T-cell (primary cell): ENCODE measurements at places on chromosomes 6 and 20. TPM values are rescaled to one million over a fixed set of nuclear protein-coding genes. Genes with fewer than 3 reads are reported as not detected.

The RGL2 gene
- total RNA-seq: 72.0 TPM

The OOEP gene
- total RNA-seq: not detected

The SLC17A2 gene
- total RNA-seq: not detected

The PTK6 gene
- total RNA-seq: 0.47 TPM

The C20orf204 gene
- 6.3 TPM for total RNA-seq

The RAD21L1 gene
- 1.6 TPM for total RNA-seq

The TBXT gene
- total RNA-seq: not detected

The SMOC2 gene
- not detected for total RNA-seq

The BTN1A1 gene
- total RNA-seq: not detected

The PBOV1 gene
- total RNA-seq: not detected

The ATP6V1G2 gene
- 3.4 TPM for total RNA-seq

- H3K27me3 ChIP-seq: no peaks in the 10 kb centered on the region
- no peak overlapping the region for H3K27ac ChIP-seq
- H3K4me1 ChIP-seq: no peaks in the 10 kb centered on the region
- no peak for DNase-seq
Observed at GRCh38 chr20:14580418-14581074, 243.1 kb upstream of the FLRT3 start.

GRCh38 chr6:105364243-105364642 is 38.6 kb downstream of the PREP start:
- no peaks in the 10 kb centered on the region for H3K27me3 ChIP-seq
- H3K4me1 ChIP-seq: peaks cover 7% of the 10 kb centered on the region
- peaks cover 4% of the 10 kb centered on the region for H3K36me3 ChIP-seq
- H3K27ac ChIP-seq: no peak overlapping the region
- DNase-seq: no peak

DNA sequence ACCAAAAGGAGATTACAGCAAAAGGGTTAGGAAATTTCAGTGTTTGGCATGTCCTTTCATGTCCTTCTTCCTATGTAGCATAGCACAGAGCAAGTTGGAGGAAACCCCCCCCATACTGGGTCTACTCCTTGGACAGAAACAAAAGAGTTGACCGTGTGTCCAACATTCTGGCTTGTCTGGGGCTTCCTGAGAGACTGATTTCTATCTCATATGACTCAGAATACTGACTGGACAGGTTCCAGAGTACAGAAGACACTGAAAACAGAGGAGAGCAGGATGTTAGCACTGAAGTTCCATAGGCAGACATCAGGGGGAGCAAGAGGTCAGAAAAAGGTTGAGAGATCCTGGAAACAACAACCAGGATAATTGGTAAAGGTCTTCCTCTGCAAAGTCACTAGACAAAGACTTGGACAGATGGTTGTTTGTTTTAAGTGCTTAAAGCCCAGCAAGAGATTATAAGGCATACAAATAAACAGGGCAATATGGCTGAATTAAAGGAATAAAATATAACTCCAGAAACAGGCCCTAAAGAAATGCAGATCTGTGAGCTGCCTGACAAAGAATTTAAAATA is 48.4 kb downstream of the USP49 start:
- peak; percentile 40 for DNase-seq
- H3K27me3 ChIP-seq: no peaks in the 10 kb centered on the region
- no peak overlapping the region for H3K27ac ChIP-seq
- no peak overlapping the region for H3K4me3 ChIP-seq
- no peaks in the 10 kb centered on the region for H3K4me1 ChIP-seq

GRCh38 chr6:28371280-28371679 is 21.5 kb downstream of the ZKSCAN3 start:
- H3K4me3 ChIP-seq: no peak overlapping the region
- peaks cover 3% of the 10 kb centered on the region for H3K36me3 ChIP-seq
- no peaks in the 10 kb centered on the region for H3K27me3 ChIP-seq
- H3K4me1 ChIP-seq: no peaks in the 10 kb centered on the region

DNA sequence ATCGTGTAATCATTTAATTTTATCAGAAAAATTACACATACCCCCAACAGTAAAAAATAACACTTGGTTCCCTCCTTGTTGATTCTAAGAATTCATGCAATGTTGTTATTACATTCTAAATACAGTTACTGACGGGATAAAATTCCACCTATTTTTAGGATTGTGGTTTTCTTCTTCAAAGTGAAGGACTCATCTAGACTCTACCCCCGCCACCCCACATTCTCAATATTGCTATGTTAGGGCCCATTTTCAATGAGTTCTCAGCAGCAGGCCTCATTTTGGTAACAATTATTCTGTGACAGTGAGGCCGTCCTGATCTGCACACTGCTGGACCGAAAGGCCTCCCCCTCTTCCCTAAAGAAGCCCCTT is 43.5 kb downstream of the PREX1 start:
- H3K36me3 ChIP-seq: peaks cover 5% of the 10 kb centered on the region
- DNase-seq: no peak
- no peaks in the 10 kb centered on the region for H3K4me1 ChIP-seq
- no peaks in the 10 kb centered on the region for H3K27me3 ChIP-seq
- no peak overlapping the region for H3K4me3 ChIP-seq

- H3K36me3 ChIP-seq: no peaks in the 10 kb centered on the region
- no peak overlapping the region for H3K27ac ChIP-seq
- no peaks in the 10 kb centered on the region for H3K4me1 ChIP-seq
- no peak overlapping the region for H3K4me3 ChIP-seq
- no peak for DNase-seq
Observed at GRCh38 chr6:38001386-38001785, 181.9 kb downstream of the ZFAND3 start.

DNA sequence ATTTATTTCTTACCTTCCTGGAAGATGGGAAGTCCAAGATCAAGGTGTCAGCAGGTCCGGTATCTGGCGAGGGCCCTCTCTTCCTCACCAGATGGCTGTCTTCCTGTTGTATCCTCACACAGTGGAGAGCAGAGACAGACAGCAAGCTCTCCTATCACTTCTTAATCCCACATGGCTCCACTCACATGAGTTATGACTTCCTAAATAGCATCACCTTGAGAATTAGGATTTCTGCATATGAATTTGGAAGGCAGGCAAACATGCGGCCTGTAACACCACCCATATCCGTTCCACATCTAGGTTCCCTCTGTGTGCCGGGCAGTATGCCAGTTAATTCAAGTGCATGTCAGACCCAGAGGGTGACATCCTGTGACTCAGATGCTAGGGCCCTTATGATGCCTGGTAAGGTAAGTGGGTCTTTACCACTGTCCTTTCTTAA is 2.1 kb downstream of the RAET1E start:
- H3K4me1 ChIP-seq: no peaks in the 10 kb centered on the region
- H3K27ac ChIP-seq: no peak overlapping the region
- H3K27me3 ChIP-seq: peaks cover 15% of the 10 kb centered on the region
- DNase-seq: peak; percentile 12
- H3K4me3 ChIP-seq: no peak overlapping the region

- DNase-seq: no peak
- H3K36me3 ChIP-seq: no peaks in the 10 kb centered on the region
- no peak overlapping the region for H3K4me3 ChIP-seq
- no peak overlapping the region for H3K27ac ChIP-seq
Observed at GRCh38 chr6:45984347-45984746, 31.3 kb downstream of the CLIC5 start.

GRCh38 chr20:25294459-25295385 is 46.8 kb downstream of the PYGB start:
- no peak overlapping the region for H3K27ac ChIP-seq
- DNase-seq: peak; percentile 70
- H3K36me3 ChIP-seq: peaks cover 28% of the 10 kb centered on the region
- no peak overlapping the region for H3K4me3 ChIP-seq
- no peaks in the 10 kb centered on the region for H3K27me3 ChIP-seq

DNA sequence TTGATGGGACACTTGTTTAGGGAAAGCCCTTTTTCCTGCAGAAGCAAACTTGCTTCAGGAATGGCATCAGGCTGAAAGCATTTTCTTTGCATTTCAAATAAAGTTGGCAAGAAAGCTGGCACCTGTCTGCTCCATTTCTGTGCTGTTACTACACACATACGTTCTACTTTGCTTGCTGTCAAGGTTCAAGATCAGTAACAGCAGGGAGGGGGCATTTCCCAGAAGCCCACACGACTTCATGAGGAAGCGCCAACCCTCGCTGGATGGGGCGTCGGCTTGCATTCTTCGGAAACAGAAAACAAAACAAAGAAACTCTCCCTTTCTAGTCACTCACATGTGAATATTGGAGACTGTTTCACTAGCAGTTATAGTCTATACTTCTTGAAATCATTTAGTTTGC is 46.4 kb downstream of the AKAP12 start:
- no peak overlapping the region for H3K27ac ChIP-seq
- H3K4me1 ChIP-seq: peaks cover 12% of the 10 kb centered on the region
- no peak for DNase-seq
- H3K27me3 ChIP-seq: no peaks in the 10 kb centered on the region

- no peak overlapping the region for H3K4me3 ChIP-seq
- no peak overlapping the region for H3K27ac ChIP-seq
- no peak for DNase-seq
- no peaks in the 10 kb centered on the region for H3K36me3 ChIP-seq
- no peaks in the 10 kb centered on the region for H3K27me3 ChIP-seq
- H3K4me1 ChIP-seq: no peaks in the 10 kb centered on the region
Observed at GRCh38 chr6:159639721-159640120, 53.3 kb downstream of the SOD2 start.

DNA sequence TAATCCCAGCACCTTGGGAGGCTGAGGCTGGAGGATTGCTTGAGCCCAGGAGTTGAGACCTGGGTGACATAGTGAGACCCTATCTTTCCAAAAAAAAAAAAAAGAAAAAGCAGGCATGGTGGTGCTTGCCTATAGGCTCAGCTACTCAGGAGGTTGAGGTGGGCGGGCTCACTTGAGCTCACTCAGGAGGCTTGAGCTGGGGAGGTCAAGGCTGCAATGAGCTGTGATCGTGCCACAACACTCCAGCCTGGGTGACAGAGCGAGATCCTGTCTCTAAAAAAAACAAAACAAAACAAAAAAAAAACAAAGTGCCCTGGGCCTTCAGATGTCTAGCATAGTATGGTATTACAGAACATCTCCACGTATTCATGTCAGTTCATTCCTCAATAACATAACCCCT is 42.9 kb downstream of the ZFAND3 start:
- no peak for DNase-seq
- H3K27me3 ChIP-seq: no peaks in the 10 kb centered on the region
- H3K36me3 ChIP-seq: peaks cover 5% of the 10 kb centered on the region

DNA sequence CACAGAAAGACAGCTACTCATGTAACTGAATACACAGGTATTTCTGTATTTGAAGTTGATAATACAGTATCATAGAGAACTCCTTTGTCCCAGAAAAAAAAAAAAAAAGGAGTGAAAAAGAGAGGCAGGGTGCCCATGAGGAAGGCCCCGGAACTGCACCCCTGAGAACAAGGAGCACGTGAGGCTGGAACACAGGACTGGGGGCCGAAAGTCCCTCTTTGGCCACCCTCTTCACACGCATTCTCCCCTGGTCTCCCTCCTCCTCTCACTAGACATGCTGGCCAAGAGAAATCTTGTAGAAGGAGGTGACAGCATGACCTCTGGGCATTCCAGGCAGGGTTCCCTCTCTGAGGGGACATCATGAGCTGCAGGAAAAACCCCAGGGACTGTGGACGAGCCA is 62.7 kb upstream of the TRAF3IP2 start:
- no peaks in the 10 kb centered on the region for H3K4me1 ChIP-seq
- H3K4me3 ChIP-seq: no peak overlapping the region
- H3K27ac ChIP-seq: no peak overlapping the region
- DNase-seq: no peak
- H3K36me3 ChIP-seq: peaks cover 89% of the 10 kb centered on the region
